ENCODE measurements at places on chromosomes 1 and 21.

- no peak for DNase-seq
Measured at GRCh38 chr1:17579951-17580939, 40.7 kb downstream of the ARHGEF10L start.

- DNase-seq, result no peak
Measured at GRCh38 chr1:1600861-1601563, 1.1 kb upstream of the FNDC10 start.

DNA sequence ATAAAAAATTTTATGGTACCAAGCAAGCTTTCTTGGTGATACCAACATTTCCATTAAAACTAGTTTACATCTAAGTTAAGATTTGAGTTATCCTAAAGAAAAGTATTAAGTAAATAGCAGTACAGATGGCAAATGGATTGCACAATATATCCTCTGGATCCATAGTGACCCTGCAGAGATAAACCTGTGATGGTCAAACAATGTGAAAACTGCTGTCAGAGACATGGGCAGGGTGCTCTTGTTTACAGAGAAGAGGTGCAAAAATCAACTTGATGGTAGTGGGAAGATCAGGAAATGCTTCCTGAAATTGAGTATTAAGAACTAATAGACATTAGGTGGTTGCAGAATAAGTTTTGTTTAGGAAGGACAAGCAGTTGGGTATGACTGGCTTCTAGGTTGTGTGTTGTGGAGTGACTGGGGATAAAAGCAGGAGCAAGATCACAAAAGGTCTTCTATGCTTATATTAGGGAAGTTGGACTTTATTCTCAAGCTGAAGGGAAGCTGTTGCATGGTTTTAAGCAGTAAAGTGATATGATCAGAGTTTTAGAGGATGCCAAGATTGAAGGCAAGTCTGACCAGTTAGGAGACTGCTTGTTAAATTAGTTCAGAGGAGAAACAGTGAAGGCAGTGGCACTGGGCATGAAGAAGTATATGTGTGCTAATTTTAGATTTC is 9.9 kb downstream of the TTC3 start:
- no peak for DNase-seq

GRCh38 chr1:6948416-6948815 is 163.2 kb downstream of the CAMTA1 start:
- DNase-seq, result no peak

GRCh38 chr1:68180441-68181164 is 51.7 kb downstream of the WLS start:
- no peak for DNase-seq

DNA sequence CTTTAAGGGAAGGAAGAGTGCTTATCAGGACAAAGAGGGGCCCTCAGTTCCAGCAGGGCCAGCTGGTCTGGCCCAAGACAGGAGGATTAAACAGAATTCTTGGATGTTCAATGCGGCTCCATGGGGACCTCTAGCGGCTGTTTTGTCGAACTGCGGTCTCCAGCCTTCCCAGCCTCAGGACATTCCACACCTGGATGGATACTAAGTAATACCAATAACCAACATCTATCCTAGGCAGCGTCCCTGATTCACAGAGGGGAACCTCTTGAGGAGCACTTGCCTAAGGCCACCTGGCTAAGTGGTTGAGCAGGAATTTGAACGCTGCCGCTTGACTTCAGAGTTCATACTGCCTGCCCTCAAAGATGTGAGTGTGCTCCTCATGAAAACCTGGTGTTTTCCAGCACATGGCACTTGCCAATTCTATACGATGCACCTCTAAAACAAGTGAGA is 15.5 kb upstream of the CD247 start:
- DNase-seq, result peak; percentile 79

DNA sequence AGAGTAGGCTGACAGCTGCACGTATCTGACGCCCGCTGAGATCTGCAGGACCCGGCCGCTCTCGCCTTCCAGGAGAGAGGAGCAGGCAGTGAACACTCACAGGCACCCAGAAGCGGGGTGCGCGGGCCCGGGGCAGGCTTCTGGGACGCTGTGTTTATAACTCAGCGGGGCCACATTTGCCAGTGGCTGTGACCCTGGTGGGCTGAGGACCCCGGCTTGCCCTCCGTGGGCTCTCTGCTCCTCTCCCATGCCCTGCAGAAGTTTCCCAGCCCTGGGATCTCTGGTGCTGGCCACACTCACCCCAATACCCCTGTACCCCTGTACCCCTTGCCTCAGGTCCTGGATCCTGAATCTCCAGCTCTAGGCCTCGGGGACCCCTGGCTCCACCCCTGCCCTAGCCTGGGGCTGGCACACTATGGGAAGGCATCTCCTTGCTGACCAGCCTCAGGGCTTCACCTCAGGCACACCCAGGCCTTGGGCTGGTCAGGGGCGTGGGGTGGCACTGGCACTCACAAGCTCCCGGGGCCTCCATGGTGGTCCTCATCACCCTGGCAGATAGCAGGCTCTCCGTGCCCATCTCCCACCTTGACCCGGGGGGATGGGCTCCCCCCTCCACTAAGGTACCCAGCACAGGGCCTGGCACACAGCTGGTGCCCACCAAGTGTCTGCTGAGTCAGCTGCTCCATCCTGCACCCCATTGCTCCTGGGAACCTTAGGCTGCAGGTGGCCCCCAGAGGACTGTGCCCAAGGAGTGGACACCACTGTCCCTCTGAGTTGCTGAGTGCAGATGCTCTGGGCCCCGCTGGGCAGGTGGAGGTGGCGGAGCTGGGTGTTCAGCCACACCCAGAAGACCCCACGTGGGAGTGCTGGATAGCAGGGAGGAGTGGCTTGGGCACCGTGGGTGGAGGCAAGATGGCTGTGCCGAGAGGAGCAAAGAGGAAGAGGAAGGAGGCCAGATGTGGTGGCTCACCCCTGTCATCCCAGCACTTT is 32.4 kb downstream of the MORN1 start:
- no peak for DNase-seq

- DNase-seq, result no peak
Measured at GRCh38 chr1:164320790-164321731, 237.9 kb upstream of the PBX1 start.
